ENCODE measurements at places on chromosomes 1 and 21. TPM values are rescaled to one million over a fixed set of nuclear protein-coding genes. Genes with fewer than 3 reads are reported as not detected.

CD1C gene
- polyA plus RNA-seq, result 0.82 TPM

HTR6 gene
- 2.0 TPM for polyA plus RNA-seq

FCRLB gene
- polyA plus RNA-seq, result 5.8 TPM

CNKSR1 gene
- polyA plus RNA-seq, result 20.9 TPM

HSD11B1 gene
- polyA plus RNA-seq, result 0.26 TPM

MTARC1 gene
- polyA plus RNA-seq, result 17.5 TPM

SDCCAG8 gene
- 39.2 TPM for polyA plus RNA-seq

SLC6A17 gene
- 0.92 TPM for polyA plus RNA-seq

PLPPR4 gene
- polyA plus RNA-seq, result 11.2 TPM

DNA sequence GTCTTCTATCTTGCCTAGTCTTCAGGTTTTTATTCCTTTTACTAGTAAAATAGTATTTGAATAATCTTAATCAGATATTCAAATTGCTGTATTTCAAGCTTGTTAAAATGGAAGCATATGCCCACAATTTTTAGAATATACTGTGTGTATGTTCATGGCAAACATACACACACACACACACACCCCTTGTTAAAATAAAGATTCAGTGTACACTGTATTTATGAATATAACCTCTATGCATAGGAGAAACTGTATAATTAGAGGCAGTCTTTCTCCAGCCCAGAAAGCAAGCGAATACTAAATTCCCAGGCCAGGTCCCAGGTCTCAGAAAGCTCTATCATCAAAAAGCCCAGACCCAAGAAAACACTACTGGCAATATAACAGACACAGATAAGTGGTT lies 57.8 kb downstream of the JAK1 start:
- no peak for DNase-seq

GRCh38 chr1:248905662-248906008 lies 400 bp upstream of the PGBD2 start:
- DNase-seq, result no peak

DNA sequence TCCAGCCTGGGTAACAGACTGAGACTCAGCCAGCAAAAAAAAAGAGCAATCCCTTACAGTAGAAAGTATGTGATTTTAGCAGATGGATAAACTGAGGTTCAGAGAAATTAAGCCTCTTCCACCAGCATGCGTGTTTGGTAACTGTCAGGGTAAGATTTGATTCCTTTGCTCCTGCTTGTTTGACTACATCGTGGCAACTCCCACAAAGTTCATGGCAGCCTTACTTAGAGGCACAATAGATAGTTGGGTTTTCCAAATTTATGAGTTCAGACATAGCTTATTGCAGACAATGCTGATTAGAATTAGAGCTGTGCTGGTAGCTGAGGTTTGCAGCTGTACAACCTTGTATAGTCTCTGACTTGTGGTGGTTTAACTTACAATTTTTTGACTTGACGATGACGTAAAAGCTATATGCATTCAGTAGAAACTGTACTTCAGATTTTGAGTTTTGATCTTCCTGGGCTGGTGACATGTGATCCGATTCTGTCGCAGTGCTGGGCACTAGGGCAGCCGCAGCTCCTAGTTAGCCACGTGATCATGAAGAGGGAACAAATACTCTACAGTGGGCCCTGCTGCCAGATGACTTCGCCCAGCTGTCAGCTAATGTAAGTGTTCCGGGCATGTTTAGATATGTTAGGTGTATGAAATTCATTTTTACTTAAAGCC lies 167.8 kb downstream of the DHRS3 start:
- no peak for DNase-seq

- DNase-seq, result no peak
These were observed 3.1 kb upstream of the SH3BP5L start for GRCh38 chr1:248828845-248829244.

- no peak for DNase-seq
These were observed at the start of gene IFNAR2 for GRCh38 chr21:33229784-33230544. Gene IFNAR2, plus strand, starts transcription at chr21:33229938. Its CDS starts 11,985 bp downstream, at chr21:33241923.

DNA sequence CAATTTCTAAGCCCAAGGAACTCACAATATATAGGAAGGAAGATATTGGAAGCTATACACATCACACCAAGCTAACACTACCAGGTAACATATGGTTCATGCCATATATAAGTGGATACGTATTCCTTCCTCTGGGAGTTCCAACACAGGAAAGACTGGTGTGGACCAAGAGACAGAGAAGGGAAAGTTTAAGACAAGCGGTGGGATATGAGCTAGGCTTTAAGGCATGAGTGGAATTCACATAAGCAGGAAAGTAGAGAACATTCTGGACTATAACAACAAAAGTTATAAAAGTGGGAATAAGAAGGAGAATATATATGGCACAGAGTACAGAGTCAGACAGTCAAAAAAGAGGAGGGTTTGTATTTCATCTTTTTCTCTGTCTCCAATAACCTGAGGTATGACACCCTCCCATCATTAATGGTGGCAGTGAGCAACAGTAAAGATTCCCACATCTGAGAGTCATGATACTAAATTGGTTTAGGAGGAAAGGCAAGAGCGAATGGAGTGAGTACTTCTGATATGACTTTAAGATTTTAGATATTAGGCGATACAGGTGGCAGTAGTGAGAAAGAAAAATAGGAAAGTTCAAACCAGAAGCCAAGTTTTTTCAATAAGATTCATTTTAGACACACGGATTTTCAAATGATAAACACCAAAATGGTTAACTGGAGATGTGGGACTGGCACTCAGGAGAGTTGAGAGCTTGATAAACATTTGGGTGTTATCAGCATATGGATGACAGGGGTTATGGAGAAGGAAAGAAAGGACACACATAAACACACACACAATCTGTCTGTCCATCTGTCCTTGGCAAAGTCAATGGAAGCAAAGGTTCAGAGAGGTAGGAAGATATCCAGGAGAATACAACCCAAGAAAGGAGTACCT lies 87.4 kb upstream of the TTC39A start:
- no peak for DNase-seq

GRCh38 chr1:169259816-169260215 lies 107.8 kb downstream of the NME7 start:
- DNase-seq, result no peak

DNA sequence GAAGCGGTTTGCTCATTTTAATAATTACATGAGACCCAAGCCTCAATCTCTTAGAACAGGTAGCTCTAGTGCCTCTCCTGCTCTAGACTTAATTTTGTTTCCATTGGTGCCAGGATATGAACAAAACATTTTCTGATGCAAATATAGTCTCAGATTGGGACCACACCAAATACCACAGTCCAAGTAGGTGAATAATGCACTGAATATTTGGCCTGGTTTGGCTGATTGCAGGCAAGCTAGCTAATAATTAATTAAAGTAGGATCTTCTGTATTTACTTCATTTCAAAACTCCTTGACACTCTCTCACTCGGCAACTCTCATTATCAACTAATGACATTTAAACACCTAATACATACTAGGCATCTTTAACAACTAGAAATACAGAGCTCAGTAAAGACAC lies 219.6 kb downstream of the LTN1 start:
- DNase-seq, result no peak

DNA sequence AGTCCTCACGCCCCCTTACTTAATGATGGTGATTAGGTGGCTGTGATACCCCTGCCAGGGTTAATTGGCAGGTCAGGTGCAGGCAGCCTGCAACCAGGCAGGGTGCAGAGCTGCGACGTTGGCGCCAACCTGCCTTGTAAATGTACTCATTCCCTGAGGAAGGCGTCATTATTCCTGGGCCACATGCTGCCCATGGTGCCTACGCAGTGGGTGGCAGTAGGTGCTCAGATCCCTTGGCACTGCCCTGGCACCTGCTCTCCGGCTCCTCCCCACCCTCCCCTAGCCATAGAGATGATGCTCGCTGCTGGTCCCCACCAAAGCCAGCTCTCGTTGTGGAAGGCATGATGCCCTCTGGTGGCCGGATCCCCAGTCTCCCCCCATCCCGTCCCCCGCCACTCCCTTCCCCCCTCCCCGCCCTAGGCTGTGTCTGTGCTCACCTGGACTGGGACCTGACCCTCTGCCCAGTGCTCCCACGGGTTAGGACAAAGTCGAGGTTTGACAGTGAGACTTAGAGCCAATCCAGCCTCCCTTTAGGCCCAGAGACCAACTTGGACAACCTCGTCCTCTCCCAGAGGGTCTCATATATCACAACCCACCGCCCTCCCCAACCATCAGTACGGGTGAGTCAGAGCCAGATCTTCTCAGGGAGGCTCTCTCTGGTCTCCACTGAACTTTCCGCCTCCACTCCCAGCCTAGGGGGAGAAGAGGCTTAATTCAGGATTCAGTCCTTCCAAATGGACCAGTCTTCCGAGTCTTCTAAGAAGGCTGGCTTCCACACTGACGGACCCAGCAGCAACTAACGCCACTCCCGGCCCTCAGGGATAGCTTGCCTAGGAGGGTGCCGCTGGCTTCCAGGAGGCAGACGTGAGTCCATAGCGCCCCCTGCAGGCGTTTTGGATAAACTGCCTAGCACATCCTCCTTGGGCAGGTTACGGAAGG lies 5.7 kb downstream of the KRTCAP2 start:
- DNase-seq, result no peak

GRCh38 chr1:162987866-162988265 lies 81.3 kb upstream of the RGS4 start:
- no peak for DNase-seq

GRCh38 chr1:203296460-203297073 lies 8.8 kb upstream of the BTG2 start:
- no peak for DNase-seq

DNA sequence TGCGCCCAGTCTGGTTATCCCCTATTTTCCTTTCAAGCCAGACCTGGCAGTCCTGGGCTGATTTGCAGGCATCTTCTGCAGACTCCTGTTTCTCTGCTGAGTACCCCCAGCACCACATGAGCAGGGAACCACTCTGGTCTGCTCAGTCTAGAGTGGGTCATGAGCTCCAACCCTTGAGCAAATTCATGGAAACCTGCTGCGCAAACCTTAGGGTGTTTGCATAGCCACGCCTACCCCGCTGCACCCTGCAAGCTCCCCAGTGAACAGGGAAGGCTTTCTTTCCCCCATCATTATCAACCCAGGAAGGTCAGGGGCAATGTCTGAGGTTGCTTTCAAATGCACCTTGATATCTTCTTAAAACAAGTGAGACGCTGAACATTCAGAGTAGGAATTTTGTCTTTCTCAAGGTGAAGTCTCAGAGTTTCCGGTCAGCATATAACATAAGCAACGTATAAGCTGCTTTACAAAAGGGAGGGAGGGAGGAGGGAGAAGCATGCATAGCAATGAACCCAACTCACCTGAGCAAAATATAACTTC lies 11.1 kb upstream of the KCNE1 start:
- DNase-seq, result no peak

- no peak for DNase-seq
These were observed at the start of gene TNN for GRCh38 chr1:175067362-175068106. Gene TNN, plus strand, starts transcription at chr1:175067833. Its CDS starts 9,586 bp downstream, at chr1:175077419.

DNA sequence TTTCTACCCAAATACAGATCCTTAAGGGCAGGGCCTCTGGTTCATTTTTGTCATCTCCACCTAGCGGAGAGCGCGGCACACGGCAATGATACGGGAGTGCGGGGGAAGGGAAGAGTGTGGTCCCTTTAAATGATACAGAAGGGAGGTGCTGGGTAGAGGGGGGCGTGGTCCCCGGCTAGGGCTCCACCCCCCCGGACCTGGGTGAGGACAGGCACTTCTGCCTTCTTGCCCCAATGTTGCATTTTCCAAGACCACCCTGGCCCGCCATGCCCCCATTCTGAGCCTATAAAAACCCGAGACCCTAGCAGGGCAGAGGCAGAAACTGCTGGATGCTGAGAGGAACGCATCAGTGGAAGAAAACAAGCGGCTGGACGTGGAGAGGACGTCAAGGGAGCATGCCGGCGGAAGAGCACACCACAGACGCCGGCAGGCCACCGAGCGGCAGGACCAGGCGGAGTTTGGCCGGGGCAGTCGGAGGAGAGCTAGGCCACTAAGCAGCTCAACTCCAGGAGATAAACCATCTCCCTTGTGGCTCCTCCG lies 30.0 kb downstream of the LRRC3 start:
- no peak for DNase-seq

- DNase-seq, result no peak
These were observed 41.3 kb upstream of the KIF21B start for GRCh38 chr1:201064806-201065205.

GRCh38 chr1:39269791-39270342 lies 65.4 kb downstream of the MACF1 start:
- no peak for DNase-seq

- no peak for DNase-seq
These were observed 103.5 kb downstream of the RPE65 start for GRCh38 chr1:68346188-68346808.

DNA sequence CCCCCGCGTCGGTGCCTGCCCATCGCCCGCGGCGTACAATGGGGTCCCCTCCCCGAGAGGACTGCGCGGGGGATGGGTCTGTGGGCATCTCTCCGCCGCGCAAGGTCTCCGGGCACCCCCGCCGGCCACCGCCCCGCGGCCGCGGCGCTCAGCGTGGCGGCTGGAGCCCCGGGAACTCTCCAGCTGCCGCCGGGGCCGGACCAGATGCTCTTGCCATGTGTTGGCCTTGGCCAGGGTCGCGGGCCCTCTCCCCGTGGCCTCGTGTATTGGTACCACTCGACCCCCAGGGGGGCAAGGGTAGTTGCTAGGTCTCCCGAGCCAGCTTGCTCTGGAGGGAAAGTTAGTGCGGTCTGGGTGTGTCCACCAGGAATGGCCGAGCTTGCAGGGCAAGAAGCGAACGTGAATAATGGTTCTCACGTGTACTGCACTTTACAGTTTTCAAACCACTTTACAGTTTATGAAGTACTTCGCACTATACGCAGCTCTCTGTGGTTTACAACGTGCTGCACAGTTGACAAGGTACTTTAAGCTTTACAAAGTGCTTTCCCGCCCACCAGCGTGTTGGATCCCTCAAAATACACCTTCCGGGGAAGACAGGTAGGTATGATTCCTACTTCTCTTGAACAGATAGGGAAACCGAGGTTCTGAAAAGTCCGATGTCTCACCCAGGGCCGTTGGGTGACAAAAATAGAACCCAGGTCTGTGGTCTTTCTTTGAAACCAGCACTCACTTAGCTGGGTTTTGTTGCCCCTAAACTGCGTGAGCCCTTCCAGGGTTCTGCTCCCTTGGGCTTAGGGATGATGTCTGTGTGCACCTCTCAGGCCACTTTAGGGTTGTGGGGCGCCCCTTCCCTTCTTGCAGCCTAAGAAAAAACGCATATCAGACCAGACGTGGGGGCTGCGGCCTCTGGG lies 1.2 kb downstream of the EPHB2 start:
- DNase-seq, result no peak

GRCh38 chr1:155071701-155072100 lies 6.9 kb upstream of the EFNA3 start:
- DNase-seq, result no peak

DNA sequence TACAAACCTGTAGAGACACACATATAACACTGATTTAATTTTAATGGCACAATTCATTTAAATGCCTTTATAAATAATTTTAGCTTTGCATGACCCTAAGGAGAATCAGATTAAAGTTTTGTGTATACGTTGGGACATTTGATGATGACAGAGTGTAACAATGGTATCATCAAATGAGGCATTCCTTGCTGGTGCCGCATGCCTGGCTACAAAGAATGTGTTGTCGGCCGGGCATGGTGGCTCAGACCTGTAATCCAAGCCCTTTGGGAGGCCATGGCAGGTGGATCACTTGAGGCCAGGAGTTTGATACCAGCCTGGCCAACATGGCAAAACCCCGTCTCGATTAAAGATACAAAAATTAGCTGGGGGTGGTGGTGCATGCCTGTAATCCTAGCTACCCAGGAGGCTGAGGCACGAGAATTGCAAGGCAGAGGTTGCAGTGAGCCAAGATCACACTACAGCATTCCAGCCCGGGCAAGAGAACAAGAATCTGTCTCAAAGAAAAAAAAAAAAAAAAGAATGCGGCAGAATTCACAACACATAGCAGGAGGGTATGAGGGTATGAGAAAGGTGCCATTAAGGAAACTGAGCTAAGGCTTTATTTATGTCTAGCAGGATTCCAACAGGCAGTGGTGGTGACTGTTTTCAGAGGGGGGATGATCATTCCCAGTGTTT lies 58.9 kb downstream of the PTPN14 start:
- no peak for DNase-seq

- no peak for DNase-seq
These were observed 26.5 kb upstream of the PLXNA2 start for GRCh38 chr1:208270651-208271141.
